Activated naive CD4-positive, alpha-beta T cell treated with Interleukin-2 at 50 U/mL for 16 hours (primary cell): ENCODE measurements at places on chromosomes 6 and 20.

GRCh38 chr6:122947355-122947754, 48.7 kb upstream of the CLVS2 start:
- DNase-seq: no peak

GRCh38 chr20:34971561-34972235, 16.0 kb downstream of the MYH7B start:
- no peak for DNase-seq

- DNase-seq: no peak
These were observed 137.9 kb downstream of the DLL1 start for GRCh38 chr6:170152989-170153388.

DNA sequence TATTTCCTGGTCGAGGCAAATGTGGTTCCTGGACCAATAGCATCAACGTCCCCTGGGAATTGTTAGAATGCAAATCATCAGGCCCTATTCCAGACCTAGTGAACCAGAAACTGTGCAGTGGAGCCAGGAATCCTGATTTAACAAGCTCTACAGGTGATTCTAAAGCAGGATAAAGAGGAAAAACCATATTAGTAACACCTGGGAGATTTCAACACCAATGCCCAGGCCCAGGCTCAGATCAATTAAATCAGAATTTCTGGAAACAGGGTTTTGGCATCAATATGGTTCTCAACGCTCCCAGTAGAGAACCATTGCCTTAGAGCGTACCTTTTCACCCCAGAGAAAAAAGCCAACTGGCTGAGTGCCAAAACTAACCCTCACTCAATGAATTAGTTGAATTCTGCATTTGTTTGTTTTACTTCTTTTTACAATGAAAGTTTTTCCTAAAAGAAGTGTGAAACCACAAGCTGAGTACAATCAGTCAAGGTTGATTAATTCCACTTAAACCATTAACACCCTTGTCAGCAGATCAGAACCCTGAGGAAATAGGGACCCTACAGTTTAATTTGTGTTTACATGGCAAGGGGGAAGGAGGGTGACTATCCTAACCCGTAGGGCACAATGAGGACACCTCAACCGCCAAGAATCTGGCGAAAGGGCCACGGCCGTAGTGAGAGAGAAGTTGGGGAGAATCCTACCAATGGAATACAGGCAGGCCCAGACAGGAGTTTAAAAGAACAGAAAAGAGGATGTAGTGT, 34.9 kb upstream of the LOC128125822 start:
- no peak for DNase-seq

GRCh38 chr6:21596949-21597682, 3.6 kb downstream of the SOX4 start:
- DNase-seq: no peak

- no peak for DNase-seq
These were observed 159.1 kb downstream of the PKHD1 start for GRCh38 chr6:51928320-51928719.

GRCh38 chr6:163136681-163137397, 277.7 kb upstream of the QKI start:
- DNase-seq: no peak

DNA sequence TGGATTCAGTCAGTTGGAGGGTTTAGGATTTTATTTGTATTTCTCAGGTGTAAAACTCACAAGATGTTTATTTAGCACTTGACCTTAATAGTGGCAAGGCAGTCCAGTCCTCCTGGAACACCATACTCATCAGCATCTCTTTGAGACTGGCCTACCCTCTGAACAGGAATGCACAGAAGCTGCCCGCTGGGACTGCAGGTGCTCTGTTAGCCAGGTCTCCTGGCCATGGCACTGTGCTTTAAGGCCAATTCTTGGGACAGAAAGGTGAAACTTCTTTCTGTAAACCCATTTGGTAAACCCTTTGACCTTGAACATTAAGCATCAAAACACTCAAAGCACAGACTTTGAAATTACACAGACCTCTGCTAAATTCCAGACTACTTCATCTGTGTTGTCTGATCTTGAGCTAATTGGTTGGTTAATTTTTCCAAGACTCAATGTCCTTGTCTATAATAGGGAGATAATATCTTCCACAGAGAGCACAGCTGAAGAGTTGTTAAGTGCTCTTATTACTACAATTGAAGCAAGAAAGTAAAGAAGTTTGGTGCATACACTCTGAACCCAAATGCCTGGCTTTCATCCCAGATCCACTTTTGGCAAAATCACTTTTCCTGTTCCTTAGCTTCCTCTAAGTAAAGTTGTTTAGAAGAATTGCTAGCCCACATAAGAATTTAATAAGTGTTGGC, 54.9 kb upstream of the NT5E start:
- no peak for DNase-seq
